ENCODE measurements at places on chromosomes 1 and 21.

DNA sequence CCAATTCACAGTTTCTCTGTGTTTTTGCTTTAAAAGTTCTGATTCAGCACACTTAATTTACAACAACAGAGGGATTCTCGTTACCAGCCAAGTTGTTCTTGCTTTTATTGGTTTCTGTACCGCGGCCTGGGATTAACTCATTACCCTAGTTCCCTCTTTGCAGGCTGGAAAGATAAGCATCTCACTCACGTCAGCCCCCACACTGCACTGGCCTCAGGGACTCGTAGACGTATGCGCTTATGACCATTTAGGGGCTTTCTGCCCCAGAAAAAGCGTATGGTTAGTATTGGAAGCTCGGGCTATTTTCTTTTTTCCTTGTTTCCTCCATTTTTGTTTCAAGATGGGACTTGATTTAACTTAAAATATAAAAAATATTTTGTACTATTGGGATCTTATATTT is 76.0 kb downstream of the POFUT2 start:
- DNase-seq = no peak

- no peak for DNase-seq
Observed at GRCh38 chr1:26690157-26690556, 5.7 kb upstream of the ARID1A start.

- DNase-seq = peak; percentile 41
Observed at GRCh38 chr1:63773815-63774616, at the start of gene ROR1. Gene ROR1, plus strand, starts transcription at chr1:63774017.

DNA sequence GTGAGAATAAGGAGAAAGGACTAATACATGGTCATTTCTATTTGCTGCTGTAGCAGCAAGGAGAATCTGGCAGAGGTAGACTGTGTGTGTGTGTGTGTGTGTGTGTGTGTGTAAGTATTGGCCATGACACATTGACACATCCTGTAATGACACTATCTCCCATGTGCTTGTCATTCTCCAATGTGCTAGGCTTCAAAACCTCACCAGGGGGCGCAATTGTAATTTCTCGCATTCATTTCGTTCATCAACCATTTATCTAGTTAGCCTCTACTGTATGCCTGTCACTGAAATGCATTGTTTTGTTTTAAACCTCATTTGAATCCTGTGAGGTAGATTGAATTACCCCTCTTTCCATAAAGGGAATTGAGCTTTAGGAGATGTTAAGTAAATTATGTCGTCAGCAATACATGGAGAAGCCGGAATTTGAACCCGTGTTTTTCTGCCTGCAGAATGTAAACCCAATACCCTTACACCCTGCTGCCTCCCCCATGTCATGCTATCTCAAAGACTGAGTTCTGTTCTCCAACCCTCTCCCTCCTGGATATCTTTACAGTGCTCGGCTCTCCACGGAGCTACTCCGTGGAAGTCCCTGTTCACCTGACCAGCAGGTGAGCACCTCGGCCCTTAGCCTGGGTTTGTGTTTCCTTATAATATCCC is 100.8 kb downstream of the UCK2 start:
- DNase-seq = no peak

- DNase-seq = no peak
Observed at GRCh38 chr1:221937155-221937953, 195.5 kb upstream of the DUSP10 start.

DNA sequence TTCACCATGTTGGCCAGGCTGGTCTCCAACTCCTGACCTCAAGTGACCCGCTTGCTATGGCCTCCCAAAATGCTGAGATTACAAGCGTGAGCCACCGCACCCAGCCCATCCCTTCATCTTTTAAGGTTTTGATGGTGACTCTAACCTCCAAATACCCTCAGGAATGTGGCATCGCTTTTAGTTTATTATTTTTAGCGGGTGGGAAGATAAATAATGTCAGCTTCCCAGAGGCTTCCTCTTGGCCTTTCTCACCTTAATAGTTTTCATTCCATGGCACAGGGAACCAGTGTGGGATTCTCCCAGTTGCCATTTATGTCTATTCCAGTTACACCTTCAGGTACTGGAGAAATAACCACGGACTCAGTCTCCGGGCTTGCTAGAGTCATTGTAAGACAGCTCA is 92.1 kb upstream of the LRRN2 start:
- no peak for DNase-seq

GRCh38 chr1:207004931-207005830 is 27.4 kb downstream of the C1orf116 start:
- peak; percentile 22 for DNase-seq

DNA sequence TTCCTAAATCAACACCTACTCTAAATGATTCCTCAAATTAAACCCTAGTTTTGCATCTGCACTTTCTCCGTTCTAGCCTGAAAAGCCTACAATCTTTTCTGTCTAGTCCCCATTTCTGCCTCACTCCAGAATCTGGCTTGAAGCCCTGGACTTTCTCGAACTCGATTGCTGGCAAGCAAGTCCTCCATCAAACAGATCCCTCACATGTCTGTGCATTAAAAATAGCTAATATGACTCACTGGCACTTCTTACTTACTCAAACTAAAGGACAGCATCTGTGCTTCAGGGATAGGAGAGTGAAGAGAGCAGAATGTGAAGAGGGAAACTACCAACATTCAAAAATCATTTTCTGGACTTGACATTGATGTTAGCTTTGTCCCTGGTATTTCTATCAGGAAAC is 51.8 kb upstream of the CXADR start:
- DNase-seq = no peak

GRCh38 chr1:112628516-112628915 is 8.9 kb downstream of the CAPZA1 start:
- no peak for DNase-seq

DNA sequence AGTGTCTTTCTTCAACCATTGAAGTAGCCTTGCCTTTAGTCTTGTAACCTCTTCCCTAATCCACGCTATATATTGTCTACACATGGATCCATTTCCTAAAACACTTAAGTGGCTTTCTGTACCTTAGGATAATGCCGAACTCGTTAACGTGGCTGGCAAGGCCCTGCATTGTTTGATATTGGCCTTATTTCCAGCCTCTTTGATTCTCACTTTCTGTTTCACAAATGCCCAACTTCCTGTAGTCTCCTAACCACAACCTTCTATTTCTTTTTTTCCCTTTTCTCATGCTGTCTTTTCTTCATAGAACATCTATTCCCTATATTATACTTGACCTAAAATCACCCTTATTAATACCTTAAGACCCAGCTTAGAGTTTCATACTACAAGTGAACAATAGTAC is 536.0 kb downstream of the LMO4 start:
- DNase-seq = no peak

DNA sequence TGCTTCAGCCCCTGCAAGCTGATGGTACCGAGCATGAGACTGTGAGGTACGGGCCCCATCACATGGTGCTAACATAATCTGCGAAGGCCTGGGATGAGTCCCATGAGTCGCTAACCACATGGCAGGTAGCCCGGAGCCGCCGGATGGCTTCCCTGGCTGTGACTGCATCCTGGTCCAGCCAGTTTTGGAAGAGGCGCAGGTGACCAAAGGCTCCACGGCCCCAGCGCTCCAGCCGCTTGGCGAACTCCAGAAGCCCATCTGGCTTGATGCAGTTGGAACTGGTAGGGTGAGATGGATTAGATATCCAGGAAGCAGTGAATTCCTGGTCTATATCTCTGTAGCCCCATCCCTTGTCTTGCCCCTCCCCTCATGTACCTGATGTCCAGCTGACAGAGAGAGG is 24.6 kb downstream of the LRRC41 start:
- no peak for DNase-seq

DNA sequence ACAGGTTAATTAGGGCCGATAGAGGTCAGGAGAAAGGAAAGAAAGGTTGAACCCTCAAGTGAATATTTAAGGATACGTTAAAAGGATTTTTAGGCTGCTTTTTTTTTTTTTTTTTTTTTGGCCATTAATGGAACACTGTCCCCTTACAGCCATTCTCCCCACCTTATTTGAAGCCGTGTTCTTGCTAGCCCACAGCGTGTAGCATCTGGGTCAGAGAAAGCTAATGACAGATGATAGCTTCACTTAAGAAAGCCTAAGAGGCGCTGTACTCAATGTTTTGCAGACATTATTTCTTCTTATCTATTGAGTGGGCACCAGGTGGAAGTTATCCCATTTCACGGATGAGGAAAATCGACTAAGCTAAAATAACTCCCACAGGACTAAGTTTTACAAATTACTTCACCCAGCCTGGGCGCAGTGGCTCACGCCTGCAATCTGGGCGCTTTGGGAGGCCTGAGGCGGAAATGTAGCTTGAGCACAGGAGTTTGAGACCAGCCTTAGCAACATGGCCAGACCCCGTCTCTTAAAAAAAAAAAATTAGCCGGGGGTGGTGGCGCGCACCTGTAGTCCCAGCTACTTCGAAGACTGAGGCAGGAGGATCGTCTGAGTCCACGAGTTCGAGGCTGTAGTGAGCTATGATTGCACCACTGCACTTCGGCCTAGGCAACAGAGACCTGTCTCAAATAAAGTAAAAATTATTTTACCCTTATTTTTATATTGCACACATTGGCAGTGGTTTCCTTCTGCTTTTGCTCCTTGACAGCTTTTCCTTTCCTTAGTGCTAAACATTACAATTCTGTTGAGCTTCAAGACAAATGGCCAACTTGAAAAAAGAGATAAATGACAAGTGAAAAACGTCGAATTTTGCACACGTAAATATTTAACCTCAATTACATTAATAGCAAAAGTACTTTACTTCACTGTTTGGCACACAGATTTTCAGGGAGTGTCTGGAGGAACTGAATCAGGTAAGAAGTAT is 1.1 kb upstream of the PHTF1 start:
- DNase-seq = no peak

DNA sequence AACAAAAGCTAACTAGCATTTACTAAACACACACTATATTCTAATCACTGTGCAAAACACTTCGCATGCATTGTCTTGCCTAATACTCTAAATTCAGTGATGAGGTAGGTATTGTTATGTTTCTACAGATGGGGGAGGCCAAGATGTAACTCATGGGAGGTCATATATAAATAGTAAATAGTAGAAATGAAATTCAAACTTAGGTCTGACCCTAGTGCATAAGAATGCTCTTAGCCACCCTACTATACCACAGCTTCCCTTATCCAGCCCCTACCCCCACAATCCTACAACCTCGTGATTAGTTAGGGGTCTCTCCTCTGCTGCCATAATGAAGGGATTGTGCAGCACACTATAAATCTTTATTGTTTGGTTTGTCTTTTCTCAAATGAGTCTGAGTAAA is 3.3 kb downstream of the PFDN2 start:
- DNase-seq = no peak

DNA sequence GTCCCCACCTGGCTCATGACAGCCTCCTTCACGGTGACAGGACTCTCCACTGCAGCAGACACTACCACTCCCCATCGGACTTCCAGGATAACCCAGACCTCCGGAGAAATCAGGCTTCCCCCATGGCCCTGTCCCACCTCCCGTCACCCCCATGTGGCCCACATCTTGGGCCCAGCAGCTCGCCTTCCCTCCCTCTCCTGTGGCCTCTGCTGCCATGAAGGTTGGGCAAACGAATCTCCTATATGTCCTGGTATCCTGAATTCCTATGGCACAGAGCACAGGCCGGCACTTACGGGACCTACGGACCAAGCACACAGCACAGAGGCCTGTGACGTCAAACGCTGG is 82.0 kb downstream of the NPHP4 start:
- no peak for DNase-seq

DNA sequence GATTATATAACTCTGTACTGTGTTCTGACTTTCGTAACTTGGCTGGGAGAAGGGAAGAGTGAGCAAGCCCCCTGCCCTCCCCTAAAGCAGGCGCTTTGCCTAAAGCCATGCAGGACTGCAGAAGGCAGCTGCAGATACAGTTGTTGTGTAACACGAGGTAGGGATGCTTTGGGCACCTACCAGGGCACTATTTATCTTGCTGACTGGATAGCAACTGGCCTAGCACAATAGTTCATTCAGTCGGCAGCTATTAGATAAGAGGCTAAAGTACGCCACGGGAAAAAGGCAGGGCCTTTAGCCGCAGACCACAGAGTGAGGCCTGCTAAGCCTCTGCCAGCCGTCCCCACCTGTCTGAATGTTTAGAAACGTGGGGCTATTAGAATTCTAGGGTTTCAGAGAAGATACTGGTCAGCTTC is 80.9 kb downstream of the TTC3 start:
- DNase-seq = no peak

DNA sequence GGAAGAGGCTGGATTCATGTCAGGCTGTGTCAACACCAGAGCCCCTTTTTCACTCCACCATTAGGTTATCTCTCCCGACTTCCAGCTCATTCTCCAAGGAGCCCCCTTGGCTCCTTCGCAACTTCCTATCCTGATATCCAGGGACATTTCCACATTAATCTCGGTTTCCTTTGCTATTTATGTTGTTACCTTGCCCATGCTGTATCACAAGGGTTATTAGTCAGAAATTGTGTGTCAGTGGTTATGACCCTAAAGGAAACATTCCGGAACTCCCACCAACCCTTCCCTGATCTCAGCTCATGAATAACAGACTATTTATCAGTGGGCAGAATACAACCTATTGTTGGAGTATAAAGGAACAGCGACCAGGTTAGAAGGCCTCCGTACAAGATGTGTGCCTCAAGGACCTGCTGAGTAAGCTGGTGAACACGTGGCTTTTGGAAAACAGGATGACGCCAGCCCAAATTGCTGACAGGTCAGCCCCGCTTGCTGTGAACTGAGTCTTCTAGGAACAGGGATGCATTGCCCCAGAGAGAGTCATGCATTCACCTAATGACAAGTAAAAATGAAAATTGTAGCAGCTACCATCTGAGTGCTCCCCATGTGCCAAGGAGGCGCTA is 121.5 kb downstream of the PLPP3 start:
- no peak for DNase-seq

- DNase-seq = peak; percentile 46
Observed at GRCh38 chr1:207499573-207499972, 3.6 kb downstream of the CR1 start.

DNA sequence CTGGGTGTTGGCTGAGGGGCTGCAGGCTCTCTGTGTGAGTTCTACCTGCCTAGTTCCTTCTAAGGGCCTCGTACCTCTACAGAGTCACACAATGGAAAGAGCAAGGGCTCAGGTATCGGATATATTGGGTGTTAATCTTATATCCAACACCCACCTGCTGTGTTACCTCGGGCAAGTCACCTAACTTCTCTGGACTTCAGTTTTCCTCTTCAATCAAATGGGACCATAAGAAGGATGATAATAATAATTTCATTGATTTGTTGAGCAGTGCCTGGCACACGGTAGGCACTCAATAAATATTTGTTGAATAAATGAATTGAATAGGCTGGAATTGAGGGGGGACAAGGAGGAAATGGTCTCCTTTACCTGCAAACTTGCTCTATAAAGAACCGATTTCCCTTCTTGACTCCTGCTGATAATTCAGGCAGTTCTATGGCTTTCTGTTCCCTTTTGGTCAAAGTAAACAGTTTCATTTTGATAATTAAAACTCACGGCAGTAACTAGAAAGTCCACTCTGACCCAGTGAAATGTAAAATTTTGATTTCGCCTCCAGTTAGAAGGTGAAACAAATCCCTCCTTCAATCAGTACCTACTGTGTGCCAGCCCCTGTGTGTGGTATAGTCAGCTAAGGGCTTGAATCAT is 16.5 kb upstream of the MAN1C1 start:
- no peak for DNase-seq

- DNase-seq = no peak
Observed at GRCh38 chr1:113035086-113035485, 37.9 kb upstream of the LRIG2 start.

Data from stimulated activated CD4-positive, alpha-beta T cell treated with anti-CD3 and anti-CD28 coated beads, Interleukin-1b, Interleukin-23, amount 100 ng/mL, for 4 hours (primary cell).